Inflammatory macrophage (primary cell): ENCODE measurements at places on chromosomes 3 and 15.

- DNase-seq = no peak
These were observed 96.7 kb downstream of the NFKBIZ start for GRCh38 chr3:101945980-101946379.

DNA sequence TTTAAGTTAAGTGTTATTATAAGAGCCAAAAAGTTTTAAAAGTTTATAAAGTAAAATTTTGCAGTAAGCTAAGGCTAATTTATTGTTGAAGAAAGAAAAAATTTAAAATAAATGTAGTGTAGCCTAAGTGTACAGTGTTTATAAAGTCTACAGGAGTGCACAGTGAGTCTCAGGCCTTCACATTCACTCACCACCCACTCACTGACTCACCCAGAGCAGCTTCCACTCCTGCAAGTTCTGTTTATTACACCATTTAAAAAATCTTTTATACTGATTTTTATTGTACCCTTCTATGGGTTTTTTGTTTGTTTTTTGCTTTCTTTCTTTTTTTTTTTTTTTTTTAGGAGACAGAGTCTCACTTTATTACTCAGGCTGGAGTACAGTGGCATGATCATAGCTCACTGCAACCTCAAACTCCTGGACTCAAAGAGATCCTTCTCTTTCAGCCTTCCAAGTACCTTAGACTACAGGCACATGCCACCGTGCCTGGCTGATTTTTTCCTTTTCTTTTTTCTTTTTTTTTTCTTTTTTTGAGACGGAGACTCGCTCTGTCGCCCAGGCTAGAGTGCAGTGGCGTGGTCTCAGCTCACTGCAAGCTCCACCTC is 25.9 kb downstream of the CSTA start:
- DNase-seq = peak; percentile 75

DNA sequence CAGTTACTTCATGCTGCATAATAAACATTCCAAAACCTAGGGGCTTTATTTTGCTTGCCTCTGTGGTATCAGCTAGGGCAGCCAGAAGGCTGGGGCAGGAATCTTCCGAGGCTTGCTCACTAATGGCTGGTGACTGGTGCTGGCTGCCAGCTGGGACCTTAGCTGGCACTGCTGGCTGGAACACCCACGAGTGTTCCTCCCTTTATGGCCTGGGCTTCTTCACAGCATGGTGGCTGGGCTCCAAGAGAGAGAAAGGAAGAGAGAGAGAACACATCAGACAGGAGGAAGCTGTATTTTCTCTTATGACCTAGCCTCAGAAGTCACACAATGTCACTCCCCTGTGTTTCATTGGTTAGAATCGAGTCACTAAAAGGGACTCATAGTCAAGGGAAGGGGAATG is 23.9 kb upstream of the CDCP1 start:
- DNase-seq = peak; percentile 50

- no peak for DNase-seq
These were observed 1041.9 kb downstream of the OTOL1 start for GRCh38 chr3:162538491-162538890.

DNA sequence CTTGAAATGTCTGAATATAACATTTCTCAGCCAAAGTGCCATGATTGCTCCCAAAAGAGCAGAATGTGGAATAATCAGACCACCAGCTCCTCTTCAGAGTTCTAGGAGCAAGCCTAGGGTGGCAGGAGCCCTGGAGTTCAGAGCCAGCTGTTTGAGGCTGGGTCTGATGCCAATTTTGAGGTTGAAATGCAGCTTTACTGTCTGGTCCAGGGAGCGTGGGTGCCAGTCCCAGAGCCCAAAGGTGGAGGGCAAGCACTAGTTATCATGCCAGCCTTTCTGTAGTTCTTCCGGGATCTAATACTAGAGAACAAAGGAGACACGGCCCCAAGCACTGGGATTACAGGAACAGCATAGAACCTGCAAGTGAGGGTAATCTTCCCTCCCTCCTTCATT is 69.3 kb downstream of the TNFAIP8L3 start:
- no peak for DNase-seq

GRCh38 chr3:47406762-47407149 is 25.9 kb downstream of the PTPN23 start:
- no peak for DNase-seq

DNA sequence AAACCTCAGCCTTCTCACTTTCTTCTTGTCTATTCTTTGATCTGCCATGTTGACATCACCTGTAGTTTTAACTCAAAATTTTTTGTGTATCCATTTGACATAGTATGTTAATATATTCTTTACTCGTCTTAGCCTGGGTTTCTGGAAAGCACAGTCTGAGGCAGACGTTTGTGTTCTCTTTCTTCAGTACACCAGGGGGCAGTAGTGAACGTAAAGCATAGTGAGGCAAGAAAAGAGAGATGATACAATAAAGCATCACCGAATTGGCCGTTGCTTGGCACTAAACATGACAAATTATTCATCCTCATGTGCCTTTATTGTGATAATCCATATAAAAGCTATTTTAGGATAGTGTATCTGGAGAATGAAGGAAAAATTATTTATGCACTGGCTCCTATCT is 141.0 kb upstream of the MYRIP start:
- peak; percentile 34 for DNase-seq

GRCh38 chr3:183968666-183969245 is 48.9 kb downstream of the ABCC5 start:
- no peak for DNase-seq

GRCh38 chr3:62919784-62920465 is 44.7 kb upstream of the CADPS start:
- no peak for DNase-seq

DNA sequence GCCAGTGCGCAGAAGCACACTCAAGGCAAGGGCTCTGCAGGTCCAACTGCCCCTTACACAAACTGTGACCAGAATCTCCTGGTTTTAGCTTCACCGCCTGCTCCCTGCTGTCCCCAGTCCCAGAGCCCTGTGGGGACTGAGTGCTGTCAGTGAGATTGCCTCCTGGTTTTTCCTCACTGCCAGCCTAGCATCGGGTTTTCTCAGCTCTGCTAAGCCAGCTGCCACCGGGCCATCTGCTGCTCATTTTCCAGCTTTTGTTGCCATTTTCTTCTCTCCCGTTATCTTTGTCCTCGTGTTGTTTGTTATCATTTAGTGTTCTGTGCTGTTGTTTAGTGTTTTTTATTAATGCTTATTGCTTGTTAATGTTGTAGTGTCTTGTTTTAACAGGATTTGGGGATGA is 79.5 kb upstream of the BLM start:
- no peak for DNase-seq

GRCh38 chr3:111803123-111803593 is 55.9 kb upstream of the PHLDB2 start:
- DNase-seq = no peak

DNA sequence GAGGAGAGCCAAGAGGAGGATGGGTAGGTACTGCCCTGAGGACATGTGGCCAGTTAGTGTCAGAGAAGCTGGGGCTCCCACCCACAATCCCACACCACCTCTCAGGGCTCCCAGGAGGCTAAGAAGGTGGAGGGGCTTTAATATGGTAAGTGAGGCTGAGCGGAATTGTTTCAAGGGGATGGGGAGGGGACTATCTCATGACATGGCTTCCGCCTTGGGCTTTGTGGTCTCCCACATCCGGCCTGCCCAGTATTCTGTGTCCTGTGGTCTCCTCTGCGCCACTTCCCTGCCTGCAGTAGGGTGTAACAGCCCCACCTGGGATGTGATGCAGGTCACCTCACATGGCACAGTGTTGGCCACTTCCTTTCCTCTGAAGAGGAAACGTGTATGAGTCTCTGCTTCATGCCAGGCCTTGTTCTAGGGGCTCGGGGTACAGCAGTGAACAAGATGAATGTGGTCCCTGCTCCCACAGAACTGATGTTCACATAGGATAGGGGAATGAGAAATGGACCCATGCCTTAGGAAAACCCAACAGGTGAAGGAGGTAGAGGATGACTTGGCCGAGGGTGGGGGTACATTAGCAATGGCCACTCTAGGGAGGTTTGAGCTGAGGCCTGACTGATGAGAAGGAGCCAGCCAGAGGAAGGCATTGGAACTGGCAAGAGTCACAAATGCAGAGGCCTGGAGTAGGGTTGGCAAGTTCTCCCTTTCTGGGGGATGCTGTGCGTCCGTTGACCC is 3.2 kb downstream of the NEIL1 start:
- peak; percentile 24 for DNase-seq

DNA sequence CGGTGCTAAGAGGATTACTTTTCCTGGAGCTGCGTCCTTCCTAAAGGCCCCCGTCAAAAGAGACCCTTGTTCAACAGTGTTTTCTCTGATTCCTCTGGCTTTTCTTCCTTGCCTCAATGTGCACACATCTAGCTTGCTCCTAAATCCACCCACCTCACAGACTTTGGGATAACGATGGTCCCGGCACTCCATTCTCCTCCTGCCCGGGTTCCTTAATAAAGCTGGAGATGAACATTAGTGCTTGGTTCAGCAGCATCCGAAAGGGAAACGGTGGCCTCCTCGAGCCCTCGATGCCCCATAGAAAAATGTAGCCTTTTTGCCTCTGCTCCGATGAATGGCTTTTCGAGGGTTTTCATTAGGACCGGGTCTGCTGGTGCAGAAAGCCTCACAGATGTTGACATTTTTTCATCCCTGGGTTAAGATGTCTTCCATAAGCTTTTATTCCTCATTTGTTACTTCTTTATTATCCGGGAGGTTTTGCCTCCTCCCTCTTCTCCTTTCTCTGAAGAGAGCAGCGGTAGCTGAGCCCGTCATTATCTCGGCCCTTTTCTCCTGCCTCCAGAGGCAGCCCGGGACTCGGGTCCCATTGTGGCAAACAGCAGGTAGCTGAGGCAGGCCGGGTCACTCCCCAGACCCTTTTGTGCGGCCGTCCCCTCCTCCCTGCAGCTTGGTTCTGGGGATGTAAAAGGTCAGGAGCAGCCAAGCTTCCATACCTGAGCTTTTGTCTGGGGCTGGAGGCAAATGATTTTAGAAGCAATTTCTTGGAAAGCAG is 64.6 kb downstream of the CPN2 start:
- no peak for DNase-seq

DNA sequence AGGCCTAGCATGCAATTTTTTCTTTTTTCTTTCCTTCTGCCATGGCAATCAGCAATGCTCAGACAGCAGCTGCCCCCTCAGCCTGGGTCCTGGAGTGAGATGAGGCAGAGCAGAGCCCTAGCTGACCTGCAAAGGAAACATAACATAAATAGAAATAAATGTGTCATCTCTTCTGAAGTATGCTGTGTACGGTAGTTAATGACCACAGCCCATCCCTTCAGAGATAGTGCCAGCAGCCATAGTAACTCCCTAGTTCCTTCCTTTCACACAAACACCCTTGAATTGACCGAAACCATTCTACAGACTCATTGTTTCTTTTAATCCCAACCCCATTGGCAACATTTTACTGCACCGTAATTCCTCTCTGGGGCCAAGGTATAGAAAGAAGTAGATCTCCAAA is 8.4 kb upstream of the CD47 start:
- DNase-seq = no peak

- no peak for DNase-seq
These were observed 12.3 kb upstream of the BDH1 start for GRCh38 chr3:197567904-197568681.

- DNase-seq = no peak
These were observed 8.5 kb downstream of the SEMA4B start for GRCh38 chr15:90209591-90209990.

DNA sequence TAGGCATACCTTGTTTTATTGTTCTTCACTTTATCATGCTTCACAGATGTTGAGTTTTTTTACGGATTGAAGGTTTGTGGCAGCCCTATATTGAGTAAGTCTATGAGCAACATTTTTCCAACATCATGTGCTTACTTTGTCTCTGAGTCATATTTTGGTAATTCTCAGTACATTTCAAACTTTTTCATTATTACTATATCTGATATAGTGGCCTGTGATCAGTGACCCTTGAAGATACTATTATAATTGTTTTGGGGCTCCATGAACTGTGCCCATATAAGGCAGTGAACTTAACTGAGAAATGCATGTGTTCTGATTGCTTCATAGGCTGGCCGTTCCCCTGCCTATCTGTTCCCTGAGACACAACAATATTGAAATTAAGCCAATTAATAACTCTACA is 42.8 kb upstream of the NSMCE3 start:
- no peak for DNase-seq

- DNase-seq = no peak
These were observed 83.8 kb downstream of the MAP4 start for GRCh38 chr3:47932421-47932820.

- DNase-seq = peak; percentile 47
These were observed 555 bp downstream of the ATP11B start for GRCh38 chr3:182793663-182794454.

GRCh38 chr15:90038632-90039095 is 37.5 kb downstream of the ZNF710 start:
- DNase-seq = no peak

DNA sequence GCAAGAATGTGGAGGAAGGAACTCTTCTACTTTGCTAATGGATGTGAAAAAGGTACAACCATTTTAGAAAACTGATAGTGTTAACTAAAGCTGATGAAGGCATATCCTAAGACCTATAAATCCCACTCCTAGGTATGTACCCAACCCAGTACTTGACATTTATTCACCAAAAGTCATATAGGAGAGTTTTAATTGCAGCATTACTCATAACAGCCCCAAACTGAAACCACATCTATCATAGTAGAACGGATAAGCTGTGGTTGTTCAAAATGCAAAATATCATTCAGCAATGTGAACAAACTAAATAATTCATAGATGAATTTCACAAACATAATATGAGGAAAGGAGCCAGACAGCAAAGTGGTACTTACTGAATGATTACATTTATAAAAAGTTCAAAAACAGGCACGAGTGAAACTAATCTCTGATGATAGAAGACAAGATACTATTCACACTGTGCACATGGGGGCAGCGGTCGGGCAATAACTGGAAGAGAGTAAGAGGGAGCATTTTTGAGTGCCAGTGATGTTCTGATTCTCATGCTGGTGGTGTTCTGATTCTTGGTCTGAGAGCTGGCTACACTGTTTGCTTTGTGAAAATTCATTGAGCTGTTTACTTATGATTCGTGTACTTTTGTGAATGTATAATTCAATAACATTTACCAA is 34.3 kb downstream of the GOLIM4 start:
- DNase-seq = no peak

DNA sequence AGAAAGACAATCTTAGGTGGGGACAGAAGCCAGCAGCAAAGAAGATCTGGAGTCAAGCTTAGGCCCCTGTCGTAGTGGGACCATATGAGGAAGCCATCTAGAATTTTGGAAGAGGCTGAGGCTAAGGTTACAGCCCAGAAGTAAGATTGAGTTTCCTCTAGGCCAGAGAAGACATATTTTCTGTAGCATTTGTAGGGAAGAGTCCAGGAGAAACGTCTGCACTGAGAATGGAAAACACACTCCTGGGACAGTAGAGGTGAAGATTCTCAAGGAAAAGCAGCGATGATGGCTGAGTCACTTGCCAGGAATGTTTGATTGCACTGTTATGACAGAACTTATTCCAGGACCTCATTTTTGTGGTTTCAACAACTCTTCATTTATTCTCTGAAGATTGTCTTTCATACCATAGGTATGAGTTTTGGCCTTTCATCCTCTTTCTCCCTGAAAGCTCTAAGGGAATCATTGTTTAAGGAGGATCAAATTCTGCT is 107.2 kb downstream of the GTPBP8 start:
- no peak for DNase-seq

DNA sequence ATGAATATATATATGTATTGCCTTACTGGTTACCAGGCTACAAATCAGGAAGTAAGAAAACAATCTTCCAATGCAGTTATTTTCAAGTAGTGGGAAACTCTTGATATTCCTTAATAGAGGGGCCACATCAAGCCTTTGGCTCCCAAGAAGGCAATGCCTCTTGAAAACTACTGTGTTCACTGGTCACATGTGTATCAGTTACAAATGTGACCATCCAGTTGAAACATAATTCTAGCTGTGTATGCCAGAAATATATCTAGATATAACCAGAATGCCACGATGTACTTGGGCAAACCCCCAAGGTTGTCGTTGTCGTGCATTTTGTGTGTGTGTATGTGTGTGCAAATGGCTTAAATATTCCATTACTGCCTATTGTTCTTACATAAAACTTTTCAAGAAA is 200.8 kb downstream of the SUCLG2 start:
- no peak for DNase-seq
